Gastrocnemius medialis (tissue), 4 donors: ENCODE measurements at places on chromosomes 2 and 18. TPM values are rescaled to one million over a fixed set of nuclear protein-coding genes. Genes with fewer than 3 reads are reported as not detected.

DNA sequence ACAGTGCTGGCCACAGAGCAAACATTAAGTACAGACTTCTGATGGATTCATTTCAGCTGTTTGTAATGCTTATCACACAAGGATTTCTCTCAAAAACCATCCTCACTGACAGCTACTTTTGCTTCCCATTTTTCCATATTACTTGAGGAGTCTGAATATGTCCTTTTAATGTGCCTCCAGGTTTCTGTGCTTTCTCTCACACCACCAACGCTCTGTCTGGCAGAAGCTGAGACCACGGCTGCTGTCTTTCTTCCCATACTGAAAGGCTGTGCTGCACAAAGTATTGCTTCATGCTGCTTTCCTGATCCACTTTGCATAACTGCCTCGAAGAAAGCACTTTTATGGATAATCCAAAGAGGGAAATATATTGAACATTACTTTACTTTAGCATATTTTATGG is 312.1 kb upstream of the ZEB2 start:
- DNase-seq = no peak

DNA sequence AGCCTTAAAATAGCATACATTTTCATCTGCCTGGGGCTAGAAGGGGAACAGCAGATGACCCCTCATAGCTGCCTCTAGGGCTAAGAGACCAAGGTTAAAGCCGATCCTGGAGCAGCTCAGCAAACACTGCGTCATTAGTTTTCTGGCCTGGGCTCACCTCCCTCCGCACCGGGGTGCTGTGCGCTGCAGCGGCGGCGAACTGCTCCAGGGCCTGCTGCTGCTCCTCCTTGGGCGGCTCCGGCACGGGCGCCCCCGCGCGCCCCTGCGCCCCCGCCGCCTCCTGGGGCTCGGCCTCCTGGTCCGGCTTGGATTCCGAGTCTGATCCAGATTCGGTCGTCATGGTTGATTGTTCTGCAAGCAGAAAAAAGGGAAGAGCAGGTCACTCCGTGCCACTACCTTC is 55.0 kb downstream of the EPB41L3 start:
- no peak for DNase-seq

KCNJ13 gene
- total RNA-seq = not detected

- no peak for DNase-seq
Observed at GRCh38 chr18:30999186-30999585, 43.4 kb downstream of the DSC3 start.

- no peak for DNase-seq
Observed at GRCh38 chr2:100198461-100199230, 56.3 kb upstream of the AFF3 start.

DNA sequence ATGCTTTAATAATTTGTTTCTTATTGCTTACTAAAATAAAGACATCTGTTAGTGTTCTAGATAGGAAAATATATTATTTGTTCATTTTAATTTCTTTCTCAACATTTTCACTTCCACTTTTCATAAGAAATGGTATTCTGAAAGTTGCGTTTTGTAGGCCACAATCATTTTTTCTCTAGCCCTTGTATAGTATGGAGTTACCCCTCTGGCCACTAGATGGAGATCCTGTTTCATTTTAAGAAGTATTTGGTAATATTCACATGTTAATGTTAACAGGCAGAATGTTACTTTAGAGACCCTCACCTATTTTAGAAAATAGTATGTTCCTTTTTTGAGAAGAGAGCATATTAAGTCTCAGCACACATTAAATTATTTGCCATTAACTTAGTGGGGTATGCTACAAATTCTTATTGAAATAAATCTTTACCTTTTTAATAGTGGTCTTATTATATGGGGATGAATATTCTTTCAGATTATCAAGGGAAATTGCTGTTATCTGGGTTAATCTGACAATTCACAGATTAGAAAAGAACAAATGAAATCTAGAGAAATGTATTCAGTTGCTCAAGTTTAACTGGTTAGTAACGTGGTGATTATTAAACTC is 73.9 kb upstream of the TTC27 start:
- DNase-seq = no peak

DNA sequence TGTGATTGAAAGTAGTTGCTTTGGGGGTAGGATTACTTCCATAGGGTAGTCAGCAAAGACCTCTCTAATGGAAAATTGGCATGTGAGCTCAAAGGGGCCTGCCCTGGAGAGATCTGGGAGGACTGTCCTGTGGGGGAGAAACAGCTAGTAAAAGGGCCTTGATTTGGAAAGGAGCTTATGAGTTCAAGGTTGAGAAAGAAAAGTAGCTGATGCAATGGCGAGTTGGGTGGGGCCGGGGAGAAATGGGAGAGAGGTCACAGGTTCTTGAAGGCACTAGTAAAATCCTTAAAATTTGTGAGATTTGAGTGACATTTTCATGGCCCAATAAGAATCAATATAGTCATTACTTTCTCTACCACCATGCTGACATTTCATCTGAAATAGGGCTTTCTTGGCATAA is 82.0 kb upstream of the CCDC195 start:
- DNase-seq = no peak

GRCh38 chr2:172484253-172484652 is 56.9 kb downstream of the ITGA6 start:
- DNase-seq = no peak

SRD5A2 gene
- total RNA-seq = 0.31 TPM

GRP gene
- total RNA-seq = not detected

- DNase-seq = no peak
Observed at GRCh38 chr2:112591413-112591812, 7.0 kb downstream of the CHCHD5 start.

- DNase-seq = no peak
Observed at GRCh38 chr2:191899410-191899809, 52.5 kb upstream of the CAVIN2 start.
